ENCODE measurements at places on chromosomes 3 and 15. TPM values are rescaled to one million over a fixed set of nuclear protein-coding genes. Genes with fewer than 3 reads are reported as not detected.
A peak's percentile ranks its signal among the peaks of the same experiment; 100 is the strongest.

DNA sequence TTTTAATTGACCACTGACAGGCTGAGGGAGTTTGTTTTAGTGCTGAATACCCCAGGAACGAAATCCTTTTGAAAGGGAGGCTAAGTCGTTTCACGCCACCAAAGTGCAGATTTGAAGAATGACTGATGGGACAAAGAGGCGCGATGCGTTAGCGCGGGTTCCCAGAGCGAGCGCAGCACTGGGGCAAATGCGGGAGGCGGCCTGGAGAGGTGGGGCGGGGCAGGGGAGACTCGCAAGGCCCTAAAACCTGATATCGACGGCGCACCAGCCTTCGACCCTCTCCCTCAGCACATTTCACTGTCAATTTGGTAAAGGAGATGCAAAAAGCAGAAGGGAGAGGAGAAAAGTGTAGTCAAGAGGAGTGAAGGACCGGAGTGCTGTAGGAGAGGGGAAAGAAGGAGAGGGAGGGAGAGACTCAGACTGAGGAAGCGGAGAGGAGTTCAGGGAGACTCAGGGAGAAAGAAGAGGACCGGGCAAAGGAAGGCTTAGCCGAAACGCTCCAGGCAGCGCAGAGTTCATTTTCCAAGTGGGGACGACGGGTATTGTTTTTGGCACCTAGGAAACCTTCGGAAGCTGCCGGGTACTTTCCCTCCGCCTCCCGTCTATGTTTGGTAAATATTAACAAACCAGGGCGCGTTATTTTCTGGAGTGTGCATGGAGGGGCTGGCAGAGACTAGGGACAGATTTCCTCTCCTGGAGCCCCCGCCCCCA, 3.8 kb upstream of the FOXB1 start:
- H3K4me3 ChIP-seq: no peak overlapping the region
- peaks cover 11% of the 10 kb centered on the region for H3K4me1 ChIP-seq
- no peak overlapping the region for H3K27ac ChIP-seq
- no peak for DNase-seq
- H3K27me3 ChIP-seq: peaks cover 89% of the 10 kb centered on the region

DNA sequence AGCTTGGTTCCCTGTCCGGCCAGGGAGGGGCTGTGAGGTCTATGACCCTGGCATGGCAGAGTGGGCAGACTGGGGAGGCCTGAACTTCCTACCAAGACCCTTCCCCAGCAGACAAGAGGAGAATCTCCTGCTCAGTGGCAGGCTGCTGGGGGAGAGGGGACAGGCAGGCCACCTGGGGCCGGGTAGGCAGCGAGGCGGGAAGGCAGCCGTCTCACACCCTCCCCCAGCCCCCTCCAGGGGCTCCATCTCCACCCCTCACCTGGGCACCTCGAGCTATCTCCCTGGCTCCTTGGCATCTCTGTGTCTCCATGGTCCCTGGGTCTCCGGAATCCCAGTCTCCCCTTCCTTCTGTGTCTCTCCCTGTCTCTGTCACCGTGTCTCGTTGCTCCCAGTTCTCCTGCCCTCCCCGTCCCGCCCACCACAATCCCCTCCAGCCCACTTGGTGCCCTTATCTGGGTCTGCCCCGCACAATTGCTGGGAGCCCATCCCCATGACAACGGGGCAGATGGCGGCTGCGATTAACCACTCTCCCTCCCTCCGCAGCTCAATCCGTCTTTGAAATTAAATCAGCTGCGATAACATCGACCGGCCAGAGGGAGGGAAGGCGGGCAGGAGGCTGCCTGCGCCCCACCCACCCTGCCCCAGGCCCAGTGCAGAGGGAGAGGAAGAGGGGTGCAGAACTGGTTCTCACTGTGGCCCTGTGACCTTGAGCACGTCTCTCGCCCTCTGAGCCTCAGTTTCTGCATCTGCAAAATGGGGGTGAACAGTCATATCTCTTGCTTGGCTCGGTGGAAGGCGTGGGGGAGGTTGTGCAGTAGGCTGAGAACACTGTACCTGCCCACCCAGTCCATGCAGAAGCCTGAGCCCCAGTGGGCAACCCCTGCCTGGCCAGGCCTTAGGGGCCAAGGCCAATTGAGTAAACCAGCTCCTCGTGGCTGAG, 9.6 kb downstream of the DNAJB8 start:
- H3K27ac ChIP-seq: no peak overlapping the region
- no peaks in the 10 kb centered on the region for H3K36me3 ChIP-seq
- DNase-seq: peak; percentile 65

SLC24A5 gene
- total RNA-seq: not detected

DNA sequence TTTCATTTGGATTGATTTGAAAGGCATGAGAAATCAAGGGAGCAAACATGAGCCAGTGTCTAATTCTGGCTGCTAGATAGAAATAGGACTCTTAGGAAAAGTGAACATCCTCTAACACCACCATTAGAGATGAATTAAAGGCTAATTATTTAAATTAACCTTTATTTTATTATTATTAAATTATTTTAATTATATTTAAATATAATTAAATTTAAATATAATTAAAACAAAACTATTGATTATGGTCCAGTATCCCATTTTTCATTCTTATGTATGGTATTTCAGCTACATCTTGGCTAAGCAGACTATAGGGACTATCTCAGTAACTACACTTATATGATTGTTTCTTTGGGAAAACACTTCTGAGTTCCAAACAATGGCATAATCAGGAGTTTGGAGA, 904.8 kb downstream of the NAALADL2 start:
- H3K36me3 ChIP-seq: no peaks in the 10 kb centered on the region
- no peak overlapping the region for H3K27ac ChIP-seq
- H3K27me3 ChIP-seq: no peaks in the 10 kb centered on the region

TRIM42 gene
- not detected for total RNA-seq

DNA sequence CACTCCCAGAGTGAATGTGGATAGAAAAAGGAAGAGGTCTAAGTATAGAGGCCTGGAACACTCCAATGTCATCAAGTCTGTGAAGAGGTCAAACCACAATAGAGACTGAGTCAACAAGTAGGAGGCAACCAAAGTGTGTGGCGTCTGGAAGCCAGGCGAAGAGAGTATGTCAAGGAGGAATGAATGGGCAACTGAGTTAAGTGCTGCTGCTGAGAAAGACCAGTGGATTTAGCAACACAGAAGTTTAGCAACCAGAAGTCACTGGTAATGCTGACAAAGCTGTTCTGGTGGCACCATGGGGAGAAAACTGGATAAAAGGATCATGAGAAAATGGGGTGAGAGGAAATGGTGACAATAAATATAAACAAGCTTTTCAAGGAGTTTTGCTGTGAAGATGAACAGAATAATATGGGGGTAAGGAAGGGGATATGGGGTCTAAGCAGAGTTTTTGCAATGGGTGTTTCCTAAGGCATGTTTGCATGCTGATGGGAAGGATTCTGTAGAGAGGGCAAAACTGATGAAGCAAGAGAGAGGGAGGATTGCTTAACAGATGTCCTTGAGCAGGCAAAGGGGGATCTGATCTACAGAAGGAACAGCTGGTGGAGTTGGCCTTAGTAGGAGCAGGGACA, 38.4 kb downstream of the PCOLCE2 start:
- no peak overlapping the region for H3K4me3 ChIP-seq
- no peak for DNase-seq
- H3K27ac ChIP-seq: no peak overlapping the region
- no peaks in the 10 kb centered on the region for H3K27me3 ChIP-seq
- no peaks in the 10 kb centered on the region for H3K36me3 ChIP-seq
- H3K4me1 ChIP-seq: peaks cover 8% of the 10 kb centered on the region

DNA sequence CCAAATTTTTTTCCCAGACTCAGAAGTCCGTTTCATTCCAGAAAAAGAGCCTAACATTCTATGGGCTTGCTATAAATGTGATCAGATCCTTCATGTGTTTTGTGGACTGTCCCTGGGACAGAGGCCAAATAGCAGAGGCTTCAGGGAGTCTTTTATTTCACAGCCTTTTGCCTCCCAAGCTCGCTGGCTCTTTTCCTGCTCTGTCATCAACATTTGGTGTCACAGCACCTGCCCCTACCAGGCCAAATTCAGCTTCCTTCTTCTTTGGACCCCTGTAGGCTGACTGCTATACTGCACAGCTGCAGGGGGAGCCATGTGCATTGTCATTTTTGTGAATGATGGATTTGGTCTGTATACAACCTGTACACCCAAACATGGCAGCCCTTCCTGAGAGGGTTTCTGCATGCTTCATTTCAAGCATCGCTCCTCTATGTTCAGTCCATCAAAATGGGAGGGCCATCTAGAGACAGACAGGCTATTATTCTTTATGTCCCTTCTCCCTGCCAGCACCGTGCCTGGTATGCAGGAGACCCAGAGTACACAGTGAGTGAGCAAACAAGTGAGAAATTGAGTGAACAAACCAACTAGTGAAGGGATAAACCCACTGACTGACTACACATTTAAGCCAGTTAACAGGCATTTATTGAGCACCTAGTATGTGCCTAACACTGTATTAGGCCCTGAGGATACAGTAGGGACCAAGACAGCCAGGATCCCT, 17.9 kb upstream of the RPP14 start:
- no peak for DNase-seq
- no peaks in the 10 kb centered on the region for H3K27me3 ChIP-seq
- no peak overlapping the region for H3K4me3 ChIP-seq
- no peaks in the 10 kb centered on the region for H3K4me1 ChIP-seq
- no peak overlapping the region for H3K27ac ChIP-seq

RARB gene
- 5.9 TPM for total RNA-seq
